ENCODE measurements at places on chromosomes 6 and 20. TPM values are rescaled to one million over a fixed set of nuclear protein-coding genes. Genes with fewer than 3 reads are reported as not detected.

The TAGAP gene
- 4.9 TPM for total RNA-seq

The DNAH8 gene
- total RNA-seq: 0.13 TPM

- DNase-seq: no peak
These were observed 41.9 kb upstream of the TAB2 start for GRCh38 chr6:149275621-149276020.

GRCh38 chr20:59322585-59323454 lies 22.4 kb downstream of the EDN3 start:
- DNase-seq: no peak

- DNase-seq: no peak
These were observed 8.3 kb downstream of the PPP1R3G start for GRCh38 chr6:5093231-5094015.

DNA sequence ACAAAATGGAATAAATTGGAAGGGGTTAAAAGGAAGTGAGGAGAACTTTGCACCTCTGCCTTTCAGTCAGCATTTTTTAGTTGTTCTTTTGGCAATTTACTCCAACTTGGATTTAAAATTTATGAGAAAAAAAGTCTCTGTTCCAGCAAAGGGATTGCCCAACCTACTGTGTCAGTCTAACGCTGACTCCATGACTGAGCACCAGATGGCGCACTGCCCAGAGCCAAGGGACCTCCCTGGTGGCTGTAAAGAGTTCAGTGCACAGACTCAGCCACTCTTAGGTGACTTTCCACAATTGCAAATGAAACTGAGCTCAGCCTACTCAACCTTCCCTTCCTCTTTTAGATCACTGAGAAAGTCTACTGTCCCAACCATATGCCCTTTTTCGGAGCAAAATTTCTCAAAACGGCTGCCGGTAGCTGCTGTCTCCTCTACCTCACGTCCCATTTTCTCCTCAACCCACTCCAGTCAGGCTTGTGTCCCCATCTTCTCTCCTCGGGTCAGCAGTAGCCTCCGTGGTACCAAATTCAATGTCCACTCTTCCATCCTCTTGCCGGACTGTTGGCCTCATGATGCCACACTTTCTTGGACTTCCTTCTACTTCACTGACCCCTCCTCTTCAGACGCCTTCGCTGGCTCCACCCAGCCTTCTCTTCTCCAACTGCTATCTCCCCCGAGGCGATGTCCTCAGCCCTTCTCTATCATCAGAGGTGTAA lies 38.7 kb downstream of the GSTA2 start:
- DNase-seq: peak; percentile 71
